HCEC 1CT (cell line): ENCODE measurements at places on chromosomes 16 and 17.

DNA sequence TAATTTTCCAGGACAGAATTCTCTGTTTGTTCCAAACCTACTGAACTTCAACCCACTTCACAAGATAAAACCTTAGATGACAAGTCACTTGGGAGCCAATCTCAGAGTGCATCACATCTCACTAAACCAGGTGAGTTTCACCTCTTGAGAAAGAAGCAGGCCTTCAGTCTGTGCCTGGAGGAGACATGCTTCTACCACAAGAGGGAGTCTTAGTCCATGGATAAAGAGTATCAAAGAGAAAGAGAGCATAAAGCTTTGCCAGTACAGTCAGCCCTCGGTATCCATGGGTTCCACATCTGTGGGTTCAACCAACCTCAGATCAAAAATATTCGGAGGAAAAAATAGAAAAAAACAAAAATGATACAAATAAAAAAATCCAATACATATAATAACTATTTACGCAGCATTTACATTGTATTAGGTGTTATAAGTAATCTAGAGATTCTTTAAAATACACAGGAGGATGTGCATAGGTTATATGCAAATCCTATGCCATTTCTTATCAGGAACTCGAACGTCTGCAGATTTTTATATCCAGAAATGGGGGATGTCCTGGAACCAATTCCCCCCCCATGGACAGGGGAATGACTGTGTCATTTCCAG, 37.7 kb downstream of the DUSP14 start:
- DNase-seq: peak; percentile 45

DNA sequence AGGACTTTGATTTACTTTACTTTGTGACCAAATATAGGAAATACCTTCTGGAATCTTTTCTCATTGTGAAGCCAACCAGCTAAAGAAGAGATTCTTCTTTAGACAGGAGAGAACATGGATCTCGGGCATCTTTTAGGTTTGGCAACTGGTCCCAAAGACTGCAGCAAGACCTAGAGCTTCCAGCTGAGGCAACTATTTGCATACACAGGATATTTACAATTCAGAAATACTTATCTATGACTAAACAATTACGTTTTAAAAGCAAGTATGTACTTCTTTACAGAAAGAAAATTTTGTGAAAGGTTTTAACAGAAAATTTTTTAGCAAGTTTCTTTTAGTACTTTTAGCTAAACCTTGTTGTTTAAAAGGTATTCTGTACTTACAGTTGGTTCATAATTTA, 106.5 kb downstream of the MAP2K4 start:
- peak; percentile 16 for DNase-seq

- DNase-seq: peak; percentile 73
Measured at GRCh38 chr17:2416010-2416734, 15.3 kb upstream of the MNT start.

- DNase-seq: peak; percentile 84
Measured at GRCh38 chr17:76446449-76447231, 6.3 kb downstream of the UBE2O start.
